ENCODE measurements at places on chromosomes 6 and 20.

DNA sequence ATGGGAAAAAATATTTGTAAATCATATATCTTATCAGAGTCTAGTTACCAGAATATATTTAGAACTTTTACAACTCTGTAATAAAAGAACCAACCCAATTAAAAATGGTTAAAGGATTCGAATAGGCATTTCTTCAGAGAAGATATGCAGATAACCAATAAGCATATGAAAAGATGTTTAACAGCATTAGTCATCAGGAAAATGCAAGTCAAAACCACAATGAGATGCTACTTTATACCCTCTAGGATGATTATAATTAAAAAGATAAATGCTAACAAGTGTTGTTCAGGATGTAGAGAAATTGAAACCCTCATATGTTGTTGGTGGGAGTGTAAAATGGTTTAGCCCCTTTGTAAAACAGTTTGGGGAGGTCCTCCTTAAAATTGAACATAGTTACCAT is 94.1 kb downstream of the LRRC1 start:
- DNase-seq, result no peak

DNA sequence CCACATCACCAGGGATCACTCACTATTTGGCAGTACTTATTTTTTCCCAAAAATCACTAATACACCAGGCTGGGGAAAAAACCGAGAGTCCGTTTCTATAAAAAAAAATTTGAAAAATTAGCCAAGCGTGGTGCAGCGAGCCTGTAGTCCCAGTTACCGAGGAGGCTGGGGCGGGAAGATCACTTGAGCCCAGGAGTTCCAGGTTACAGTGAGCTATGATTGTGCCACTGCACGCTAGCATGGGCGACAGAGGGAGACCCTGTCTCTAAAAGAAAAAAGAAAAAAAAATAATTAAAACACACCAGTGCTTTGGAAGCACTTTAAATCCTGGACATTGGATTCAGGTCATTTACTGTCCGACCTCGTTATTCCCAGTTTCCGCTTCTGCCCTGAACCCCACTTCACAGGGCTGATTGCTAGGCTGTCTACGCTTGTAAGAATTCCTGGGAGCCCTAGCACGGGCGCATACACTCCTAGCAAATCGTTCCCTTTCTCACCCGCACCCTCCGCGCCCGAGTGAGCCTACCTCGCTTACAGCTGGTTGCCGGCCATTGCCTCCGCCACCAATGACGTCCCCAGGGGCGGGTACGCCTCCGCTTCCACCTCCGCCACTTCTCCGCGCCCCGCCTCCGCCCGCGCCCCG is at the start of gene TPMT:
TSS of gene TPMT (minus strand) at position 571 of the 643 bp plus-strand sequence. CDS start 5,950 bp downstream, outside the sequence.
- no peak for DNase-seq

GRCh38 chr6:44682987-44683779 is 295.7 kb downstream of the CDC5L start:
- DNase-seq, result no peak

DNA sequence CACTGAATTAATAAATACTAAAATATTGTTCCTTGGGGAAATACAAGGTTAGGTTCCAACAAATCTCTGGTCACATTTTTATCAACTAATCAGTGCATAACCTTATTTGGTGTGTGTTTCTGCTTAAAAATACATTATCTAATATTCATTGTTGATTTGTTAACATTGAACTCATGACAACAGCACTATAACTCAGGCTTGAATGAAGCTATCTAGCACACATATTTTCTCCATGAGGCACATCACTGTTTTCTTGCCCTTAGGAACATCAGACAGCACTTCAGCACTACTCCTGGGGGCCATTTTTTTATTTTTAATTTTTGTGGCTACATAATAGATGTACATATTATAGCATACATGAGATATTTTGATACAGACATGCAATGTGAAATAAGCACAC is 277.2 kb upstream of the NT5E start:
- DNase-seq, result no peak

DNA sequence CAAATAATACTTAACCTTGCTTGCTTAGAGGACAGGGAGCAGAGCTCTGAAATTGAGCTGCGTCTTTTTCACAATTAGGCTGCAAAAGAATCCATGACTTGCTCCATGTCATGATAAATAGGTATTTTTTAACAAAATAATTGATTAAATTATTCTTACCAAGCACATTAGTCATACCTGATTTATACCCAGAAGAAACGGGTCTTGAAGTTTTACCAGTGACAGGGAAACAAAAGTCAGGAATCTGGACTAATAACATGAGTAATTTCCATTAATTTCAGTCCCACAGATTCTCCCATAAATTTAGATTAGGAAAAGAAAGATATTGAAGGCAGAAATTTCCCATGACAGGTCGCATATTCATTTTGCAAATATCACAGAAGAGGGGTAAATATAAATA is 85.0 kb upstream of the BMP5 start:
- DNase-seq, result no peak

- no peak for DNase-seq
Observed at GRCh38 chr6:132971676-132972075, 157.3 kb downstream of the RPS12 start.

GRCh38 chr6:30113841-30114240 is 951 bp upstream of the TRIM31 start:
- DNase-seq, result no peak

- DNase-seq, result no peak
Observed at GRCh38 chr6:3259491-3259958, 778 bp downstream of the PSMG4 start.

- DNase-seq, result no peak
Observed at GRCh38 chr20:11371831-11372230, 545.9 kb upstream of the BTBD3 start.

GRCh38 chr20:23340524-23340923 is 10.1 kb upstream of the NXT1 start:
- no peak for DNase-seq

GRCh38 chr20:54629632-54630031 is 154.2 kb downstream of the DOK5 start:
- no peak for DNase-seq

DNA sequence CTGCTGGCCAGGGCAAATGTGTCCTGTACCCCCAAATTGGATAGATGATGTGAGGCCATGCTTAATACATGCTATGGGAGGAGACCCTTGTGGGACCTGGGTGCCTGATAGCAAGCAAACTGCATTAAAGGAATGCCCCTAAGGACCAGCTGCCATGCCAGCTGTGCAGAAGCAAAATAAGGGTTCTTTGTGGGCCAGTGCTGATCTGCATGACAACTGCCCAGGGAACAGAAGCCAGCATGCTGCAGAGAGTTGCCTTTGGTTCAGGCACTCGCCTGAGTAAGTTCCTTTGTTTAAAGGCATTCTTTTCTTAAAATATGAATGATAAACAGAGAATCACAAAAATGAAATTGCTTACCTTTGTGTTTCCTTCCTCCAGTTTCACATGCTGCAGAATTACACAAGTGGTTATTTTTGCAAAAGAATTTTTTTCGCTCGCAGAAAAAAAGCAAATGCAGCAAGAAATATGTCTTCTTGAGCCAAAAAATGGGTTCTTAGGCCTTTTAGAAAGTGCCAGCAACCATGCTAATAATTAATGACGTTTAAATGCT is 6.9 kb upstream of the SYNDIG1 start:
- DNase-seq, result no peak

DNA sequence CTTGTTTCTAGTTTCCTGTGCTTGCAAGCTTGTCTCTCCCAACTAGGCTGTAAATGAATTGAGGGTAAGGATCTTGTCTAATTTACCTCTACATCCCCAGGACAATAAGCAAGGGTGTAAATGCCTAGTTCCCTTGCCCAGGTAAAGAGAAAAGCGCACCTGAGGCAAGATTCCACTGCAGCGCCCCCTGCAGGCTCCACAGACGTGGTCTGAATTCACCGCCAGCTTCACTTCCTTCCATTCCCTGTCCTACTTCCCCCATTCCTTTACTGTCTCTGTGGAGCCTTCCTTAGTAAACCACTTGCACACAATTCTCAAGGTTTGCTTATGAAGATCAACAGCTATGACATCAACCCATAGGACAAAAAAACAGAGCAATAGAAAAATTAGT is 42.3 kb downstream of the ANKEF1 start:
- no peak for DNase-seq
